Lower leg skin (tissue), 4 donors: ENCODE measurements at places on chromosomes 7 and 10. TPM values are rescaled to one million over a fixed set of nuclear protein-coding genes. Genes with fewer than 3 reads are reported as not detected.

GRCh38 chr7:1123715-1124114 is 35.8 kb downstream of the GPER1 start:
- peak; percentile 60 for DNase-seq

- no peak for DNase-seq
Observed at GRCh38 chr10:33734393-33735155, 400.1 kb upstream of the NRP1 start.

GRCh38 chr10:75428434-75429158 is 2.8 kb upstream of the LRMDA start:
- DNase-seq, result peak; percentile 66

The PAPOLB gene
- 0.08 TPM for total RNA-seq

The EGR2 gene
- total RNA-seq, result 23.6 TPM

The NPM3 gene
- 28.0 TPM for total RNA-seq

DNA sequence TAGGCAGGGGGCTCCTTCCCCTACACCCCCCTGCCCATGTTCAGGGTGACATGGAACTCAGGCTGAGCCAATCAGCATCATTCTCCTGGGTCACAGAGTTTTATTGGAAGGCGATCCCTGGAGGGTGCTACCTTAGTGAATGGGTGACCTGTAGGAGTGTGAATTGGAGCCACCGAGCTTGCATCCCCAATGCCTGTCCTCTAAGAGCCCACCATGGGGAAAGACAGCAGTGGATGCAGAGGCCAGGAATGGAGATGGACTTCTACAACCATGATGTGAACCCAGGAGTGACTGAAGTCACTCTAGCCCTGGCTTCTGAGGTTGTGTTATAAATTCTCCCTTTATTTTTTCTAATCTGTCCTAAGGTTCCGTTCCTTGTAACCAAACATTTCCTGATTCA is 89.4 kb downstream of the CCDC71L start:
- no peak for DNase-seq

GRCh38 chr7:5657901-5658300 is 123.6 kb downstream of the RNF216 start:
- DNase-seq, result no peak

GRCh38 chr10:34813626-34814222 is 1.4 kb downstream of the PARD3 start:
- DNase-seq, result no peak

DNA sequence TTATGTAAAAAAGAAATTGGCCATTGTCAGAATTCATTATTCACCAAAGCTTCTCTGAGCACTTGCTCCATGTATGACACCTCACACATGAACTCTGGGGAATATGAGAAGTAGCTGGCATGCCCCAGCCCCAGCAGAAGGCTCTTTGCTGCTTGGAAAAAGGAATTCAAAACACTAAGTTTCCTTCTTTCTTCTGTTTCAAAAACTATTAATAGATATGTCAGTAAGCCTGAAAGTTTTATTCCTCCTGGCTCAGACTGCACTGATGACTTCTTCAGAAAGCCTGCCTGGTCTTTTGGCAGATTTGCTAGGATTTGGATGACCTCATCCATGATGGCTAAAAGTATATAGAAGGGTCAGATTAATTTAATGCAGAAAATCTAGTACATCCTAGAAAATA is 511.0 kb downstream of the GFRA1 start:
- DNase-seq, result no peak

The KIFBP gene
- total RNA-seq, result 23.8 TPM

The SAMD9L gene
- total RNA-seq, result 0.65 TPM

GRCh38 chr10:24571870-24572450 is 151.7 kb downstream of the ARHGAP21 start:
- DNase-seq, result no peak

The SFRP4 gene
- total RNA-seq, result 0.25 TPM

DNA sequence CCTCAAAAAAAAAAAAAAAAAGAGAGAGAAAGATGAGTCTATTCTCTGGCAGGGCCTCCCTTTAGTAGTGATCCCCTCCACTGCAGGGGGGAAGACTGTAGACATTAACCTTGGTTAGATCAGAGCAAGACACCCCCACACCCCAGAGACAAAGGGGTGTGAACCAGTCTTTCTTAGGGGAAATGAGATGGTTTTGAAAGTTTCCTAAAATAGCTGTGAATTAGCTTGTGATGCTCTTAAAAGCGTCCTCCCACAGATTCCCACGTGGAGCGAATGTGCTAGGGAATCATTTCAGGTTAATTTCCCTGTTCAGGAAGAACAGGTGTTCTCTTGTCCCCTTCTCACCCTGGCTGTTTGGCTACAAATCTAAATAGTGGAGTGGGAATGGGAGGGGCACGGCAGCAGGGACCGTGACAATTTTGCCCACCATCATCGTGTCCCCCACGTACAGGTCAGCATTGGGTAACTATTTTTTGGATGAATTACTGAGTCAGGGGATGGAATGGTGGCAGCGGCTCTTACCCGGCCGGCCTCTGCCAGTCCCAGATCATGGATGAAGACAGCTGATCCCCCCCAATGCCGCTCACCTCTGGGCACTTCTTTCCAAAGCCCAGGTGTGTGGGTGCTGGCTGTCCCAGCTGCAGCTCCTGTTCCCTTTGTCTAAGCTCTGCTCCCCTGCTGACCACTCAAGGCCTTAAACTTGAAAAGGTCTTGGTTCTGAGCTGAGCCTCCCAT is 152.9 kb downstream of the CCDC3 start:
- no peak for DNase-seq

DNA sequence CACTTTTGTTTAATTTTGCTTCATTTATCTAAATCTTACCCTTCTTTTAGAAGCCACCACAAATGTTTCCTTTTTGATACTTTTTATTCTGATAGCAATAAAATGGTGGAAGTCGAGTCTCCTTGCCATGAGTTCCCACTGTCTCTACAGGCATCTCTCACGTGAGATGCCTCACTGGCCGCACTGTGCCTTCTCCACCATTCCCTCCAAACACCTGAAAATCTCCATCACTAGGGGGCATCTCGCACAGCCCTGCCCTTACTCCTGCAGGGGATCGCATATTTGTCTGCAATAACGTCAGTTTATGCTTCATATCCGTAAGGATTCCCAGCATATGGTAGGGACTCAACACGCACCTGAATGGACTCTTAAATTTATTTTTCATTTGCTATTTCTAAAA is 56.3 kb upstream of the NCAPG2 start:
- DNase-seq, result no peak

The NODAL gene
- not detected for total RNA-seq

DNA sequence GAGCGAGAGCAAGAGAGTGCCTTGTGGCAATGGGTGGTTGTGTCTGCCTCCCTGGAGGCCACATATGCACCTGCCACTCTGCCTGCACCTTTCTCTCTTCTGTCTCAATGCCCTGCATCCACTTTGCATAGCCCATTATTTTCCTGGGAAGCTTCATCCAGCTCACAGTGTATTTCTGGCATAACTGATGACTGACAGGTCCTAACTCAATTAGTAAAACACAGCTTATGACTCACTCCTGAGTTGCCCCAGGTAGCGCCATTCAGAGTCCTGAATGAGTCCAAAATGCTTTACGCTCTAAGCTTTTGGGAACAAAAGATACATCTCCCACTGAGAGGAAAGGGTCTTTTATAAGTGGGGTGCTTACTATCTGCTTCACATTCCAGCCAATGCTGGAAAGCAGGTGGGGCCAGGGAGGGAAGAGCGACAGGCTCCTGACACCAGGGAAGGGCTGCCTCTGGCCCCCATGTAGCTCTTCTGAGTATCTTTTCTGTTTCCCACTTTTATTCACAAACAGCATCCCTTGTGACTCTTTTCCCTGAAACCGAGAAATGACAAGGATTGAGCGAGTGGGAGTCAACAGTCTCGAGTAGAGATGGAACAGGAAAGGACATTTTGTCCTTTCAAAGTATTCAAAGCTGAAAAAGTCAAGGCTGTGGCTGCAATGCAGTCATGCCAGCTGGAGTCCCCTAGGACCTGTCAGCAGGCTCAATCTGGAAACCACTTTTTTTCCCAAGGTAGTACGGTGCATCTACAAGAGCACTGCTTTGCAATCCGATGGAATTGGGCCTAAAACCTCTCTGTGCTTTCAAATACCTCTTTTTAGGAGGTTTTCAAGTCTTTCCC is 479.3 kb upstream of the PODXL start:
- no peak for DNase-seq

DNA sequence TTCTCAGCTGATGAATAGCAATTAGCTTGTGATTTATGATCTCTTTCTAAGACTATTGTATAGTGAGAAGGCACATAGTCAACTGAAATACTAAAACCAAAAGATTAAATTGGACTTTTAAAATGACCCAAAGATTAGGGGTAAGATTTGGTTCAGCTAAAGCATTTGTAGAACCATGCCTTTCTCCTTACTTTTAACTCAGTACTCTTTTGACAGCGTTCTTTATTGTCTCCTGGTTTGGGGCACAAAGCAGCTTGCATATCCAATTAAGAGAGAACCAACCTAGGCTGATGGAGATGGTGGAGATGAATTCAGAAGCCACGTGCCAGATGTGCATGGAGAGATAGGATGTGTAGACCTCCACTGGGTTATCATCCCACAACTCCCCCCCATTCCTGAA is 45.8 kb downstream of the FHIP2A start:
- DNase-seq, result no peak
